ENCODE measurements at places on chromosomes 4 and X.

GRCh38 chrX:7503251-7503650 is 339.7 kb upstream of the VCX start:
- no peak for DNase-seq

GRCh38 chr4:106615410-106615945 is 246.9 kb upstream of the GIMD1 start:
- DNase-seq = no peak

- DNase-seq = no peak
Observed at GRCh38 chrX:107505223-107505622, 55.8 kb downstream of the FRMPD3 start.

DNA sequence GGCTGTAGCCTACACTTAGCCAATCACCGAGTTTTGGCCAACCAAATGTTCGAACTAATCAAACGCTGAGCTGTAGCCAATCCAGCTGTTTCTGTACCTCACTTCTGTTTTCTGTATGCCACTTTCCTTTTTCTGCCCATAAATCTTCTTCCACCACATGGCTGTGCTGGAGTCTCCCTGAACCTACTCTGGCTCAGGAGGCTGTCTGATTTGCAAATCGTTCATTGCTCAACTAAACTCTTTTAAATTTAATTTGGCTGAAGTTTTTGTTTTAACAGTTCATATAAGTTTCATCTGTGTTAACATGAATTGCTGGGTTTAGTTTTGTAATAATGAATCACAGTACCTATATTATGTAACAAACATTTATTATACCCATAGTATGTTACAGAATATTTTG is 160.7 kb upstream of the PCDH7 start:
- DNase-seq = no peak

- DNase-seq = no peak
Observed at GRCh38 chr4:81675791-81676393, 204.2 kb upstream of the RASGEF1B start.

DNA sequence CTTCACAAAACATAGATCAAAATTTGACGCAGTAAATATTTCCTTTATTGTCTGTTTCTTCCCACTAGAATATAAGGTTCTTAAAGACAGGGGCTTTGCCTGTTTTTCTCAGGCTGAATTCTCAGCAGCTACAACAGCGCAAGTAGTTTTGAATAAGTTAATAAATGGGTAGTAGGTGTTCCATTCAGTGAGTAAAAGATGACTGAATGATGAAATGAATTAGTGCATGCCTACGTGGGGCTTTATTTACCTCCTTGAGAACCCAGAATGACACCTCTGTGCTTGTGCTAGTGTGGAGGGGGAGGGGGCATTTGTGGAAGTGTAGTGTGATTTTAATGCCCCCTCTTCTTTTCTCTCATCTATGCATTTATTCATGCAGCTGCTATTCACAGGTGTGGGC is 278.9 kb downstream of the FBXW7 start:
- no peak for DNase-seq

DNA sequence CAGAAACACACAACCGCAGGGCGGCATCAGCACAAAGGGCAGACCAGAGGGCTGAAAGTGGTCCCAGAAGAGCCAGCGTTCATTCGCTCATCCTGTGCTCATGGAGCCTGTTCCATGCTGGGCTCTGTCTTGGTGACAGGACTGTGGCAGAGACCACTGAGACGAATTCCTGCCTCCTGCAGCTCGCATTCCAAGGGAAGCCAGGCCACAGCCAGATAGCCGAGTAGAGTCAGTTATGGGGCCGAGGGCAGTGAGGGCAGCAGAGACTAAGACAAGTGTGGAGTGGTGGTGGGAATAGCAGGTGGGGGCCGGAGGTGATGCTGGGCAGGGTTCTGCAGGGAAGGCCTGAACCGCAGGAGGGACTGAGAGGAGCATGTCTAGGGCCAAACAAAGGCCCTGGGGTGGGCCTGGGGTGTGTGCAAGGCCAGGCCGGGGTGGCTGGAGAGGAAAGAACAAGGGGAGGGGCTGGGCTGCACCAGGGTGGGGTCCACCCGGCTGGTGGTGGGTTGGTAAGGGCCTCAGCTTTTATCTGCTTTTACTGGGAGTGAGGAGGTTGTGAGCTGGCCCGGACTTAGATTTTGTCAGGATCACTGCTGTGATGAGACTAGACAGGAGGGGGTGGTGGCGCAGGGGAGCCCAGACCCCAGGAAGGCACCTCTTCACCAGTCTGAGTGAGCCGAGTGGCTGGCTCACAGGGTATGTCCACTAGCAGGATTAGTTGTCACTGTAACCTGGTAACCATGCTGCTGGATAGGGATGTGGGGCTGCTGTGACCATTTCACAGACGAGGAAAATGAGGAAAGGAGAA is 6.3 kb downstream of the PSAPL1 start:
- no peak for DNase-seq

GRCh38 chr4:38857354-38858096 is 908 bp upstream of the TLR6 start:
- no peak for DNase-seq

DNA sequence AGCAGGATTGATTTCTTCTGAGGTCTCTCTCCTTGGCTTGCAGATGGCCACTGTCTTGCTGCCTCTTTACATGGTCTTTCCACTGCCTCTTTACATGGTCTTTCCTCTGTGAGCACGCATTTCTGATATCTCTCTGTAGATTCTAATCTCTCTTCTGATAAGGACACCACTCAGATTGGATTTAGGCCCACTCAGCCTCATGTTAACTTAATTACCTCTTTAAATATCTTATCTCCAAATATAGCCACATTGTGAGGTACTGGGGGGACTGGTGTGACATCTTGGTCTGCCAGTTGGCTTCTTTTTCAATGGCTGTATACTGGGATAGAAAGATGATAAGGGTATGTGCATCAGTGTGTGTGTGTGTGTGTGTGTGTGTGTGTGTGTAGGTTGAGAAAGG is 153.7 kb downstream of the AWAT2 start:
- DNase-seq = no peak

DNA sequence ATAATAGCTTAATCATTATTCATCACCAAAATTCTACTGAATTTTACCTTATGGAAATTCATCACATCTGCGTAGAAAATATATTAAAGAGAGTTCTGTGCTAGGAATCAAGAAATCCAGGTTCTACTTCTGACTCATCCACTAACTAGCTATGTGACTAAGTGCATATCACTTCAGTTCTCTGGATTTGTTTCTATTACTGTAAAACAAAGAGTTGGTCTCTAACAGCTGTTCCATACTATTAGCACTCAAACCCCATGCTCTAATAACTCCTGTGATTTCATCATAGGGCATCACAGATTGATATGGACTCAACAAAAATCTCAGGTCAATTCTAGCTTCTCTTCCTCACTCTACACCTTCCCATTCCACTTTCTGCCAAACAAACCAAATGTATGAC is 572.0 kb downstream of the INPP4B start:
- DNase-seq = no peak

GRCh38 chr4:59655996-59656395 is 1544.1 kb upstream of the ADGRL3 start:
- no peak for DNase-seq

DNA sequence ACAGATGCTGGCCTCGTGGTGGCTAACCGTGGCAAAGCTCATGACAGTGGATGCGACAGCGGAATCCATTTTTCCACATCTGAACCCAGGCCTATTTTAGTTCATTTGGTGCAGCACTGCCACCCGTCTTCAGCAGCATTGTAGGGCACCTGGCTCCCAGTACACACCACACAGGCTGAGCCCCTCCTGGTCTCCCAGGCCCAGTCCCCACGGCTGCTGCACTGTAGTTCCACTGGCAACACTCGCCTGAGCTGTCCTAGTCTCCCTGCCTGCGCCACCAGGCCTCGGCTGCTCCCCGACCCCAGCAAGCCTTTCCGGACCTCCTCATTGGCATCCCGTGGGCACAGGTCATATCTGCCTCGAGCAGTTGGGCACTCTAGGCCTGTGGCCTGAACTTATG is 76.2 kb downstream of the MTMR1 start:
- no peak for DNase-seq

DNA sequence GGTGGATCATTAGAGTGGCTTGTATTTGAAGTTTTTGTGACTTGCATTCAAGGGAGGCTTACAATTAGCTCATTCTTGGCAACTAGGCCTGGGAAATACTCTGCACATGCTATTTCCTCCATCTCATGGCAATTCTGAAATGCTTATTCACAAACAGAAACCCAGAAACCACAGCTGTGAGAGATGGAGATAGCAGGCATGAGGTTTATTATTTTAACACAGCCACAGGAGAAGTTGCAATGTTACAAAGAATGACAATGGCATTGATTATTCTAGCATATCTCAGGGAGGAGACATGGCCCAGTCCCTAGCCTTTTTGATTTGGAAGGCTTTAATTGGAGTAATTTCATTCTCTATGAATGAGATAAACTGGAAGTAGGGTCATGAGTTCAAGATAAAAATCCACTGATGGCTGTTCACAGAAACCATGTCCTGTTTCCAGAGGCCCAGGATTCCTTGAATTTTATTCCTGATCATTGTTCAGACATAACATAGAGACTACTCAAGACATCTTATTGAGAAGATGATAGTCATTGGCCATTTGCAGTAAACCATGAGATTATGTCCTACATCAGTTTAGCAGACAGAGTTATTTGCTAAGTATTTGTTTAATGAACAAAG is 123.9 kb downstream of the MID1 start:
- DNase-seq = no peak

- DNase-seq = no peak
Observed at GRCh38 chr4:123507376-123507775, 110.8 kb downstream of the SPRY1 start.

- no peak for DNase-seq
Observed at GRCh38 chr4:188879598-188879997, 740.4 kb downstream of the TRIML1 start.

- no peak for DNase-seq
Observed at GRCh38 chr4:2722033-2722432, 34.1 kb downstream of the TNIP2 start.

- DNase-seq = no peak
Observed at GRCh38 chrX:65610040-65610439, 57.4 kb upstream of the MSN start.
